ENCODE measurements at places on chromosomes 3 and 15. TPM values are rescaled to one million over a fixed set of nuclear protein-coding genes. Genes with fewer than 3 reads are reported as not detected.

GRCh38 chr3:185188816-185189215, 36.0 kb upstream of the C3orf70 start:
- no peak for DNase-seq

DNA sequence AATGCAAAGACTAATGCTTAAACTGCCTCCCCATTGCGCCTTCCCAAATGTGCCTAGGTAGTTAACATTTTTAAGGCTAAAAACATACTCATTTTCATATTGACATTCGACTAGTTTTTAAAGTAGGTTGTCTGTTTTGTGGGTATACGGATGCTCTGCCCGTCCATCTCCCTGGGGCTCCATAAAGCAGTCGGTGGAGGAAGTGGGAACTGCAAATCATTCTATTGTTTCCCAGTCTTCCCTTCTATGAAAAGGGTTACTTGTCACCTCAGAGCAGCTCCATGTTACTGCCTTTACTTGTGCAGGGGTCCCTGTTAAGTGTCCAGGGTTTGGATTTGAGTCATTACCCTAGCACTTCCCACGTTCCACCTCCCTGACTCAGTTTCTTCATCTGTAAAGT, 10.9 kb downstream of the CHCHD6 start:
- no peak for DNase-seq

Gene SEMA5B
- 26.2 TPM for polyA plus RNA-seq

DNA sequence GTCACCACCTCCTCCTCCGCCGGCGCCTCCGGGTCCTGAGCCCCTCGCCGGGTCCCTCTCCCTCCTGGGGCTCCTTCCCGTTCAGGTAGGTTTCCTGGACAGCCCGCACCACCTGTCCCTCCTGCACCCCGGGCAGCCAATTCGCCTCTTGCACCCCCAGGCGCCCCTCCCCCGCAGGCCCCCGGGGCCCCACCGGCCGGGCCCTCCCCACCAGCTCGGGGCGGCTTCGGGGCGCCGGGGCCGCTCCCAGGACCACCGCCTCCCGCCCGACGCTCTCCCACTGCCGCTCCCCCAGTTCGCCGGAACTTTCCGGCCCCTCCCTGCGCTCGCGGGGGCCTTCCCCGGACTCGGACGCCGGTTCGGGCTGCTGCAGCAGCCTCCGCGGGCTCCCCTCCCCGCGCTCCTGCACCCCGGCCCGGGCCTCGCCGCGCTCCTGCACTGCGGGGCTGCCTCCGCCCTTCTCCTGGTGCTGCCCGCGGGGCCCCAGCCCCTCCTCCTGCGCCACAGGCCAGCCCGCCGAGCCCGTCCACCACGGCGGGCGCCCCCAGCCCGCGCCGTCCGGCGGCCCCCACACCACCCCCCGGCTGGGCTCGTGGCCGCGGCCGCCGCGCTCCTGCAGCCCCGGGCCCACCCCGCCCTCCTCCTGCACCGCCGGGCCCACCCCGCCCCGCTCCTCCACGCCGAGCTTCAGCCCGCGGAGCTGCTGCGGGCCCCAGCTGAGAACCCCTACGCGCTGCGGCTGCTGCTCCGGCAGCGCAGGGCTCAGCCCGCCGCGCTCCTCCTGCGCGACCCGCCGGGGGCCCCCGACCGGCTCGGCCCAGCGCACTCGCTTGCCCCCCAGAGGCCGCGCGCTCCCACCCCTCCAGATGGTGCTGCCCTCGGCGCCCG, 587 bp upstream of the TNK2 start:
- DNase-seq = no peak

DNA sequence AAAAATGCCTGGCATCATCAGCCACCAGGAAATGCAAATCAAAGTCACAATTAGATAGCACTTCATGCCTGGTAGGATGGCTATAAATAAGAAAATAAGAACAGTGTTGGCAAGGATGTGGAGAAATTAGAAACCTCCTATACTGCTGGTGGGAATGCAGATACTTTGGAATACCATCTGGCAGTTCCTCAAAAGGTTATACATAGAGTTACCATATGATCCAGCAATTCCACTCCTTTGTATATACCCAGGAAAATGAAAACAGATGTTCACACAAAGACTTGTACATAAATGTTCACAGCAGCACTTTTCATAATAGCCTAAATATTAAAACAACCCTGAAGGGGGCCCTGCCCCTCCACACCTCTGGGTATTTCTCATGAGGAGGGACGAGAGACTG, 13.7 kb downstream of the ACSBG1 start:
- DNase-seq = no peak

GRCh38 chr15:37044915-37045648, 55.3 kb downstream of the MEIS2 start:
- DNase-seq = no peak

DNA sequence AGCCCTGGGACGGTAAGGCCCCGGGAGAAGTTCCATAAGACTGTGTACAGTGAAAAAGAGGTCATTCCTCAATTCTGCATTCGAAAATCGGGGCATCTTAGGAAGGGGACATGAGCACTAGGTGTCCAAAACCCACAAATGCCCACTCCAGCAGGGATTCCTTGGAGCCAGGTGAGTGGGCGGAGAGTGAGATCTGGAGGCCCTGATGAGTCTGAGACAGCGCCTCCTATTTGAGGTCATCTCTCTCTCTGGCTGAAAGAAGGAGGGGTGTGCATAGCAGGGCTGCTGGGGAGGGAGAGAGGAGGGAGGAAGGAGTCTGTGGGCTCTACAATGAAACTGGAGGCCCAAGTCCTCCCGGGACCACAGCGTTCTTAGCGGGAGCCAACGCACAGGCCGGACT, 38.1 kb upstream of the LACTB start:
- DNase-seq = no peak

DNA sequence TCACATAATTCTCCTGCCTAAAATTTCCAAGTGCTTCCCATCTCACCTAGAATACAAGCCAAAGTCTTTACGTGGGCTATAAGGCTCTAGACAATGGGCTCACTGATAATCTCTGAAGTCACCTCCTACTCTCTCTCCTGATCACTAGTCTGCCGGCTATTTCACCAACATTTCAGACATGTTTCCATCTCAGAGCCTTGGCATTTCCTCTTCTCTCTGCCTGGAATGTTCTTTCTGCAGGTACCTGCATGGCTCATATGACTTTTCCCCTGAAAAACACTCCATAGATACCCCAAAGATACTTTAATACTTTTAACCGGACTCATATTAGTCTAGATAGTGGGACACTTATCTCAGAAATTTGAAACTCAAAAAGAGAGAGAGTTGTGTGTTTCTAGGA, 32.7 kb downstream of the CD200 start:
- no peak for DNase-seq

DNA sequence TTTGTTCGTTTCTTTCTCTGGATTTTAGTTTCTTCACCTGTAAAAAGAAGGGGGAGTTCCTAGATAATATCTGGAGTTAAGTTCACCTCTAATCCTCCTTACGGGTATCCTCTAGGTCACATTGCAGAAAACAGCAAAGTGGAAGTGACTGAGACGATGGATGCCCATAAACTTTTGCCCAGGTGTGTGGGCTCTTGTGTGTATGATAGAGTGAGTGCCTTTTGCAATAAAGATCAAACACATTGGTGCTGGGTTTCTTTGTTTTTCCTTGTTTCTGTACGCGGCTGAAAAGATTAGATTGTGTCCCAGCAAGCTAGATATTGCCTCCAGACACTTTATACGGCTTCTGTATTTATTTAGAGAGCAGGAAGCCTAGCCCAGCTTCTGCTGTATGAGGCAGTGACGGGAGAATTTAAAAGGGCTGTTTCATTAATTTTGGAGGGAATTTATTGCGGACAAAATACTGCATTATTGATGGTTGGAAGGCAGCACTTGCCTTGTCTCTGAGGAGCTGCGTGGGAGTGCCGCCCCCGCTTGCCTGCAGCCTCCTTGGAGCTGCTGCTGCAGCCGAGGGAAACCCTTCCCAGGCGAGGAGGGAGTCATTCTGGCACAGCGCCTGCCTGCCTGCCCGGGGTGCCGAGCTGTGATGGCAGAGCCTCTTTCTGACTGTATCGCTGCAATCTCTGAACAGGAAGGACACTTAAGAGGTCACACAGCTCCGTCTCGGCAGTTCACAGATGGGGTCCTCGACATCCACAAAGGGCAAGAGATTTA, 38.5 kb downstream of the PYDC2 start:
- DNase-seq = peak; percentile 22

DNA sequence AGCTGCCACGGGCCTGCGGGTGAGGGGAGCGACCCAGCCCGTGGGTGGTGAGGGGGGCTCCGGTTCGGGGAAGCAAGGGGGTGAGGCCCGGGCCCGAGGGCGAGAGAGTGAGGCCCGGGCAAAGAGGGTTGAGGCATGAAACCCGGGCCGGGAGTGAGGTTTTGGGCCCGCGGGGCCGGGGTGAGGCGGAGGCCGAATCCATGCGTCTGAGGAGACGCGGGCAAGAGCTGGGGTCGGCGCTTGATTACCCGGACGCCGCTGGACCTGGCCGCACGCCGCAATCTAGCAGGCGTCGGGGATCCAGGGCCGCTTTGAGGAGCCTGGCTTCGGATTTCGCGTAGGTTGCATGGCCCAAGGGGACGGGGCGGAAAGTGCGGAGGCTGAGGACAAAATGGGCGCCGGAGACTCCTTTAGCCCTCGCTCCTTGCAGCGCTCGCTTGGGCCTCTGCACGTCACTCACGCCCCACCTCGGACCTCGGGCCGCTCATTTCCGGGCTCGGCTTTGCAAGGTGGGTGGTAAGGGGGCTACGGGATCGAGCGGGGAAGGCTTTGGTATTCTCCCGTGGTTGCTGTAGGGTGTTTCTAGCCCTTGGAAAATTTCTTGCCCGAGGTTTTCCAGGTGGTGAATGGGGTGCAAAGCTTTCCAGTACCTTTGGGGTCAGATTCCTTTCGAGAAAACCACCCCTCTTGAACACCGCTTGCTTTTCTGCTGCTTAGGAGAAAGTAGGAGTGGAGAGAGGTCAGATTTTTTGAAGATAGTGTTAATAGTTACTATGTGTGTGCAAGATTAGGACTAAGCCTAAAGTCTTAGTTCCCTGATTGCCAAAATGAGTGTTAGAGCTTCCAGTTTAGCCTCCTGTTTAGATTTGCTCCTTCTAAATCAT, 827 bp downstream of the SLC25A36 start:
- DNase-seq = peak; percentile 66

Gene SERPINI2
- 0.92 TPM for polyA plus RNA-seq

- no peak for DNase-seq
Observed at GRCh38 chr3:108292905-108293328, 3.4 kb upstream of the HHLA2 start.

Gene LDHAL6B
- polyA plus RNA-seq = 0.26 TPM

- DNase-seq = no peak
Observed at GRCh38 chr15:51798281-51798680, 31.2 kb upstream of the TMOD3 start.

All from right renal pelvis (tissue), 4 donors.